ENCODE measurements at places on chromosomes 3 and 15.

- no peak for DNase-seq
Observed at GRCh38 chr15:31953478-31953877, 76.8 kb upstream of the CHRNA7 start.

- no peak for DNase-seq
Observed at GRCh38 chr3:185711255-185711870, 113.5 kb downstream of the IGF2BP2 start.

DNA sequence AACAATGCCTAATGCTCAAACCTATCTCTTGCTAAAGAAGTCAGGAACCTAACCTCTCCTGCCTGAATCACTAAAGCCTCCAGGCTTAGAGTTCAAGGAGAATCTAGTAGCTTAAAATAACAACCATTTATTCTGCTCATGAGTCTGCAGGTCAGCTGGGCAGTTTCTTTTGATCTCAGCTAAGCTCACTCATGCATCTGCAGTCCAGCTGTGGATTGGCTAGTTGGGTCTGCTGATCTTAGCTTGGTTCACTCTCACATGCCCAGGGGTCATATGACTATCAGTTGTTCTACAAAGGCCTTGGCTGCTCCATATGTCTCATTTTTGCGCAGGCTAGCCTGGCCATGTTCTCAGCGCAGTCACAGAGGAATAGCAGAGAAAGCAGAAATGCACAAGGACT lies 109.2 kb upstream of the STT3B start:
- DNase-seq: no peak

DNA sequence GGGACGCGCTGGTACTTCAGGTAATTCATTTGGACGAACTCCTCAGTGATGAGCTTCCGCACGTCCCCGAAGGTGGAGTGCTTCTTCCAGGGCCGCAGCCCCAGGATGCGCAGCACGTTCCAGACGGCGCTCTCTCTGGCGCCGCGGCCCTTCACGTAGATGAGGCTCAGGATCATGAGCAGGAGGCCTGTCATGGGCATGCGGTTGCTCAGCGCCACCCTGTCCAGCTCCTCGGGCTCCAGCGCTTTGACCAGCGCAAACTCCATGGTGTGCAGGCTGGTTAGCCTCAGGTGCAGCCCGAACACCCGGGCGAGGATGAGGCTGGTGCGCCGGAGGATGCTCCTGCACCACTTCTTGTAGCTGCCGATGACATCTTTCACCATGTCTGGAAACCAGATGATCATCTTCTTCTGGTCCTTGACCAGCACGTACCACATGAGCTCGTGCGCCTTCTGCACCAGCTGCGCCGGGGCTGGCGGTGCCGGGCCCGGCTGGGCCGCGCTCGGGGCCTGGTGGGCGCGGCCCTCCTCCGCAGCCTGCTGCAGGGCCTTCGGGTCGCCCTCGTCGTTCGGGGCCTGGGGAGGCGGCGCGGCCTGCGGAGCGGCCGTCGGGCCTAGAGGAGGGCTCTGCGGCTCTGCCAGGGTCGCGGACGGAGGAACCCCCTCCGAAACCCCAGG lies 501 bp downstream of the NDN start:
- DNase-seq: no peak

DNA sequence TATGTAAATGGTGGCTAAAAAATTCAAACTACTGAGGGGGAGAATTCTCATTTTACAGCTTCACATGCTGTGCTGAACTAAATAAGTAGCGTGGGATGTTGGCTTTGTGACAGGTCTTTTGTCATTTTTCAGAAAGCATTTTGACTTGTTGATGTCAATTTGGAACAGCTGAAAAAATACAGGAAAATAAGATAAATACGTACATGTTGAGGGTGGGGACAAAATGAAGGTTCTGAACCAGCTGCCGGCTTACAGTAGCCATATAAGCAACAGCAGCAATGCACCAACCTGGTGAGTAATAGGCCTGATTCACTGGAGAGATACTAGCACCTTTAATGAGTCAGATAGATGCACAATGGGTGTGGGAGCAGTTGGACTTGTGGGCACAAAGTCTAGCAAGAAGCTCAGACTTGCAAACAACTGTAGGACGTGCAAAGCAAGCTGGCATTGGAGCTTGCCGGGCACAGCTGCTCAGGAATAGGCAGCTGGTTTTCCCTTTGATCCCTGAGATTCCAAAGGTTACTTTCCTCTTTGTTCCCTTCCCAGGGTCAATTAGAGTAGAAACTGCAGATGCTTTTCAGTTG lies 12.9 kb downstream of the B3GNT5 start:
- DNase-seq: no peak

- peak; percentile 66 for DNase-seq
Observed at GRCh38 chr3:170204023-170204472, 18.2 kb upstream of the PRKCI start.

GRCh38 chr15:90496791-90497190 lies 32.9 kb upstream of the CRTC3 start:
- no peak for DNase-seq

- no peak for DNase-seq
Observed at GRCh38 chr3:31341130-31341529, 191.6 kb upstream of the STT3B start.

DNA sequence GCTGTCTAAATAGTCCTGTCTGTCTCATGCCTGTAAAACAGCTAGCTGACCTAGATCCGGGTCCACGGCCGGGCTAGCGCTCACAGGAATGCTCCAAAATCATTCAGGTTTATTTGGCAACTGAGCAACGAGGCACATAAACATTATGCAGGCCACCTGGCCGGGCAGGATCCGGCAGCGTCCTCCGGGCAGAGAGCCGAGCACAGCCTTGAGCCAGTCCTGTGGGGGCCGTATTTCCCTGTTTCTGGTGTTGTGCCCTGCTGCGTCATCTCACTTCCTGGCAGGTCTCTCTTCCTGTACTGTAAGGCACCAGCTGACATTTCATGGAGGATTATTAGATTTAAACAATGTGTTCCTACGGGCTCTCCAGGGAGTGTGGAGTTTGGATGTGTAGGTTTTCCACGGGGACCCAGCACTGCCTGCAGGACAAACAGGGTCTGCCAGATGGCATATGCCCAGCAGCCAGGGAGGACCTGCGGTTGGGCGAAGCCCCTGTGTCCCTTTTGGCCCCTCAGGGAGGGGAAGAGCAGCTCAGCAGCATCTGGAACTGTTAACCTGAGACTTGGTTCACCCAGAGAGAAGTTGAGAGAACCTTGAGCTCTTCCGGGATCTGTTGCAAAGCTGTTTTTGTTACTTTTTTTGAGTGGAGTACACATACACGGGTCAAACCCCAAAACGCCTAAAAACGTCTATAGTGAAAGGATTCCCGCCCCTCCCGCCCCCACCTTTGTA lies 16.6 kb upstream of the LRRK1 start:
- DNase-seq: no peak

GRCh38 chr3:133301194-133301593 lies 98.7 kb upstream of the BFSP2 start:
- no peak for DNase-seq

GRCh38 chr3:10783360-10784351 lies 32.4 kb upstream of the SLC6A11 start:
- peak; percentile 4 for DNase-seq

DNA sequence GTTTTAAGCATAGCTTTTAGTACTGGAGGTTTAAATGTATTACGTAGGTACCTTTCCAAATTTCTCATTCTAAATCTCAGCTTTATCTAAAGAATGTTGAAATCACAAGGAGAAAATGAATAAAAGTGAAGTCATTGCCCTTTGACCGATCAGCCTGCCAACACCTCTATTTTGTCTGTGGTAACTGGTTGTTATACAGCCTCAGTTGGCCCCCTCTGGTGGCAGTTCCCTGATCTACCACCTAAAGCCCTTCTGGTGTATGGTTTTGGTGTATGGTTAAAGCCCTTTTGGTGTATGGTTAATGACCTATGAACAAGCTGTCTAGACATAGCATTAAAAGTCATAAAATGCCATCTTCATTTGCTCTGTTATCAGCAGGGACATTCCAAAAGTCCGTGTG lies 378.2 kb upstream of the AZI2 start:
- DNase-seq: no peak

GRCh38 chr15:29774900-29775299 lies 47.4 kb downstream of the TJP1 start:
- no peak for DNase-seq

DNA sequence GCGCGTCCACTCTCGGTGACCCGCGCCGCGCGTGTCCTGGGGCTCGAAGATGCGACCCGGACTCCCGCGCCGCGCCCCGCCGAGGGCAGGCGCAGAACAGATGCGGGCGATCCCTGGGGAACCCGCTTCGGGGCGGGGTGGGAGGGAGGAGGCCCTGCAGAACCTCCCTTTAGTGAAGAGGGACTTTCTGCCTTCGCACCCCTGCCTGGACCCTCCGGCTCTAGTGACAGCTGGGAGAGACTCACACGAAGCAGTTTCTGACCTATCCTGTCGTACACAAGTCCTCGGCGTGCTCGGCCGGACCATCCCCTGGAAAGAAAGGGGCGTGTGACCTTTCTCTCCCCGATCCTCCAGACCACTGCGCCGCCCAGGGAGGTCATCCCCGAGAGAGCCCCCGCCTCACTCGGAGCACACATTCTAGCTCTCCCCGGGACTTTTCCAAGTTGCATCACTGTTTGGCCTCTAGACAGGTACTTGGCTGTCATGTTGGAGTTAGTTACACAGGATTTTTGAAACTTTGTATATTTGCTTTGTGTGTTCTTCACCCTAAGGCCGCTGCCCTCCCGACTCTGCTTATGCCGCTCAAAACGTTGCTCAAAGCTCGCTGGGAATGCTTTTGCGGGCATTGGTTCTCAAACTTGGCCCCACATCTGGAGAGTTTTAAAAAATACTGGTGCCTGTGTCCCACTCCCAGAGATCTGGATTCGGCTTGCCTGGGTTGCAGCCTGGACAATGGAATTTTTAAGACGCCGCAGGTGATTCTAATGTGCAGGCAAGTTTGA lies 582 bp downstream of the CGNL1 start:
- DNase-seq: no peak

DNA sequence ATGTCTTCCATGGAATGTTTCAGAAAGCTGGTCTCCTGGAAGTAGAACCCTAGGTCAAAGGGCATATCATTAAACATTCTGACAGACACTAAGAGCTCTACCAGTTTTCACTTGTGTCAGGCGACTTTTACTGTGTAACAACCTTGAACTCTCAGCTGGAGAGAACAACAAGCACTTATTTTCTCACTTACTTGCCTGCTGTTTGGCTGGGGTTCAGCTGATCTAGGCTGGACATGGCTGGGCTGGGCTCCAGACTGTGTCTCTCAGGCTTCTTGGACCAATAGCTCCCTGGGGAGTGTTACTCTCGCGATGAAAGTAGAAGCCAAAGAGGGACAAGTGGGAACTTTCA lies 527.3 kb downstream of the SHQ1 start:
- no peak for DNase-seq

DNA sequence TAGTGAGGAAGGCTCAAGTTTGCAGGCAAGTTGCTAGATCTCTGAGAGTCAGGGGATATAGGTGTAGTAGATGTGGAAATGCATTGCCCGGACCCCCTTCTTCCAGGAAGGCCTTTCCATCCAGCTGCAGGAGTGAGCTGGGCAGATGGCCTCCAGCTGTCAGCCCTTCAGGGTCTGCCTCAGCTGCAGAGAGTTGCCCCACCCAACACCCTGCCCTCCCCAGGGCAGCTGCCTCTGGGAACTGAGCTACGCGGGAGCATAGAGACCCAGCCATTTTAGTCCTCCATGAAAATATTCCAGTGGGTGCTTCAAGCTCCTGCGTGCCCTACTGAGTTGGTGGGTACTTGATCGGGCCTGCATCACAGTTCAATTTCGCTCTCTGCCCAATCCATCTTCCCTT lies 29.6 kb downstream of the SPG21 start:
- DNase-seq: no peak

DNA sequence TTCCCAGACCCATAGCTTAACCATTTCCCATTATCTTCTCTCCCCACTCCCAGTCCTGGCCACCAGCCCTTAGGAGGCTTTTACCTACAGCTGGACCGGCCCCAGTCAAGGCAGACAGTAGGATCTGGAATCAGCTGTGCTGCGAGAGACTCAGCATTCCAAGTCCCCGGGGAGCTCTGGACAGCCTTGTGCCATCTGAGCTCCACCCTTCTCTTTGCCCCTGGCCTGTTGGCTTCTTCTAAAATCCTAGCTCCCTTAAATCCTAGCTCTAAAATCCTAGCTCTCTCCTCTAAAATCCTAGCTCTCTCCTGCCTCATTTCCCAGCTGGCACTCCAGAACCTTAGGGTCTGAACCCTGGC lies 21.3 kb downstream of the MEGF11 start:
- DNase-seq: no peak

- DNase-seq: no peak
Observed at GRCh38 chr3:184559336-184559735, 2.2 kb upstream of the EPHB3 start.

DNA sequence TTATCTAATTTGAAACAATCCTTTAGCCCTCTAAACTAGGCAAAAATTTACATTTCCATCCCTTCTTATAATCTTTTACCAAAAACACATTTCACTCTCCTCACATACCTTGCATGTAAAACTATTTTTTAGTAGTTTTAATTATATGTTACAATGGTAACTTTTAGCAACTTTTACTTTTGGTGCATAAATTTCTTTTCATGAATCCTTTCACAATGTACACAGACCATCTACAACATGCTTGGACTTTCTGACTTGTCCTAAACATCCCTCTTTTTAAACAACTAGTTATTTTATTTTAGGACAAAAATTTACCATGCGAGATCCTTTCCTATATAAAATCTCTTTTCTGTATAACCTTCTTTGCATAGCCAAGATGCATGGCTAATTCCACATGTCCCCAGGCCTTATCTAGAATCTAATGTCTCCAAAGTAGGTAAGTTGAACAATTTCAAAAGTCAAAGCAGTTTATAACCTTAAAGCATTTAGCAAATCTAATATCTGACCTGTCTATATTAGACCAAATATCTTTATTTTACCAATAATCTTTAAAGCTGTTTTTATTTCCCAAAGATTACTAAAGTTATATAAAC lies 14.4 kb upstream of the ALDH1L1 start:
- no peak for DNase-seq

DNA sequence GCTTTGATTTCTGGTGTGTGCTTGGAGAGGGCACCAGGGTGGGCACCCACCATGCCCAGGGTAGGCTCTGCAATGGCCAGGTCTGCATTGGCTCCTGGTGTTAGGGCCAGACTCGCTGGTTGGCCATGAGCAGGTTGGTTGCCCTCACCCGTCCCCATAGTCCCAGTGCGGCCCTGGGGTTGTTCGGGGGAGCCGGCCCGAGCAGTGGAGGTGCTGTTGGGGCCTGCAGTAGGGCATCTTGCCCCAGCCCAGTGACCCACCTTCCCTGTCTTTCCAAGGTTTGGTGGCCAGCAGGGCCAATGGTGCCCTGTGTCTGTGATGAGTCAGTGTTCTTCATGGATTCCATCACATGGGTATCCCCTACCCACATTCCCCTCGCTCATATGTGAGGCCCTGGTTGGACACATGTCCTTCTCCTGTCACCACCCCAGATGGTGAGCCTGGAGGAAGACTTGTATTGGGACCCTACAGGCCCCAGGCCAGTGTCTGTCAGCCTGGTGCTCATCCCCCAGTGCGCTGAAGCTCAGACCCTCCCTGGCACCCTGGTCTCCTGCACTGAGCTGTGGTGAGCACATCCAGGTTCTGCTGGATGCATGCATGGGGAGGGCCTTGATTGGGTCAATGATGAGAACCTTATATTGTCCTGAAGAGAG lies 190.1 kb downstream of the UBE3A start:
- DNase-seq: no peak

- no peak for DNase-seq
Observed at GRCh38 chr15:59367022-59367451, 5.6 kb downstream of the MYO1E start.

GRCh38 chr15:37059086-37059485 lies 41.3 kb downstream of the MEIS2 start:
- DNase-seq: no peak
